Jurkat, Clone E6-1 (cell line): ENCODE measurements at places on chromosomes 7 and 10.

GRCh38 chr7:87596136-87596535, 4.5 kb downstream of the ABCB1 start:
- DNase-seq = no peak

- DNase-seq = no peak
These were observed 102.6 kb downstream of the PARP12 start for GRCh38 chr7:139960157-139960556.

DNA sequence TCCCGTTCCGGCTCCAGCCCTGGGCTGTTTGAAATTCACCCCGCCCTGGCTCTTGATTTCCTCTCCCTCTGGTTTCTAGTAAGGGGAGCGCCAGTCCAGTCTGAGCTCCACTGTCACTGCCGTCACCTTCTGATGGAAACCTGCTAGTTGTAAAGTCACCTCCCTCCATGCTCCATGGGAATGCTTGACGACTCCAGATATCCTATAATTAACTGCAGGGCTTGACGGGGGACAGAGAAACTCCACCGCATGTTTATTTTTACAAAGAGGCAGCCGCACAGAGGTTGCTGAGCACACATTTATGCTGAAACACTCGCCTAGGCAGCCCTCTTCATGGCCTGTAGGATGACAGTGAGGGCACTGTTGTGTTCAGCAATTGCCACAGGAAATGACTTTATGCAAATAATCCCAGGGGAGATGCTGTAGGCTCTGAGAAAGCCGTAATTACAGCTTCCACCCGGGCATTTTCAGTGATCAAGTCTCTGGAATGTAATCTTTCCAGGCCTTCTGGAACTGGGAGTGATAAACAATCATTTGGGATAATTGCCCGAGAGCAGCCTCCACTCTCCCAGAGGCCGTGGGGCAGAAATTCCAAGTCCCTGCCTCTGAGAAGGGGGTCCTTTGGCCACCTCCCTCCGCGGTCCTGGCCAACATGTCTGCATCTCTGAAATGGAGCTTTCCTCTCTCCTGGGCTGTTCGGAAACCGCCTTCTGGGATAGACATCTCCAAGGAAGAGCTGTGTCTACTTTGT, 300.5 kb downstream of the KLF6 start:
- no peak for DNase-seq

GRCh38 chr7:14381936-14382335, 392.5 kb upstream of the ETV1 start:
- DNase-seq = no peak

DNA sequence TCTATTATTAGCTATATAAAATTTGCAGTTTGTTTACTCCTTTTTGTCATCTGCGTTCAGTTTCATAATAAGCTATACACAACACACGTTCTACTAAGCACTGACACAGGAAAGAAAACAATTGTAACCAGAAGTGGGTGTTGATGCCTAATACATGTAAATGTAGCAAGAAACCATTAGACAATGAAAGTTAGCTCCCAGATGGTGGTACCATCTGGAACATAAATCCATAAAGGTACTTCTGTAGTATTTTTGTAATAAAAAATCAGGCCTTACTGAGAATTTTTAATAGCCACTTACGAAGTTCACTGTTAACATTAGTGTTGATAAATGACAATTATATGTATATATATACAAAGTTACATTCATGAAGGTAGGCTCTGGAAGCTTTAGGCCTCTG, 194.7 kb downstream of the KCND2 start:
- no peak for DNase-seq

GRCh38 chr7:48116043-48116442, 27.0 kb downstream of the UPP1 start:
- no peak for DNase-seq

DNA sequence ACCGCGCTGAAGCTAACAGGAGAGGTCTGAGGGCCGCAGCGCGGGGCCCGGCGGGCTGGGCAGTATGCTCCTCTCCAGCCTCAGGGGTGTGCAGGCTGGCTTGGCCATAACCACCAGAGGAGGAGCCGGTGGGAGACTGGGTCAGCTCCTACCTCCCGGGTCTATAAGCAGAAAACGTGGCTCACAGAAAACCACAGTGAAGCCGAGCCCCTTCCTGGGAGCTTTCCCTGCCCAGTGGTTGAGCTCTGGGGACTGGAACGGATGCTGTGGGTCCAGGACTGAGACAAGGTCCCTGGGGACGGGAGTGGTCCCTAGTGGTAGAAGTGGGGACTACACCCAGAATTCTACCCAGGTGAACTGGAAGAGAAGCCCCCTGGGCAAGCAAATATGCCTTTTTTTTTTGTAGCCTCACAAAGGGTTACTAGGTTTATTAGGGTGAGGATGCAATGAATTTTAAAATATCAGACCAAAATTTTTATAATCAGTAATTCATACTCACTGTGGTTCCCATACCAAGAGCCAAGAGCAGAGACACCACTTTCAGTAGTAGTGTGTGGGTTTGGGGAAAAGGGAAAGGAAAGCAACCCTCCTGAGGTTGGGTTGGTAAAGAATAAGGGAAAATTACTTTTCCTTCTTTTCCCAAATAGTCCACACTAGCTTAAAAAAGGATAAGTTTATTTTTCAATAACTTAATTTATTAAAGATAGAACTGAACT, 67.9 kb upstream of the PRKCQ start:
- peak; percentile 65 for DNase-seq

DNA sequence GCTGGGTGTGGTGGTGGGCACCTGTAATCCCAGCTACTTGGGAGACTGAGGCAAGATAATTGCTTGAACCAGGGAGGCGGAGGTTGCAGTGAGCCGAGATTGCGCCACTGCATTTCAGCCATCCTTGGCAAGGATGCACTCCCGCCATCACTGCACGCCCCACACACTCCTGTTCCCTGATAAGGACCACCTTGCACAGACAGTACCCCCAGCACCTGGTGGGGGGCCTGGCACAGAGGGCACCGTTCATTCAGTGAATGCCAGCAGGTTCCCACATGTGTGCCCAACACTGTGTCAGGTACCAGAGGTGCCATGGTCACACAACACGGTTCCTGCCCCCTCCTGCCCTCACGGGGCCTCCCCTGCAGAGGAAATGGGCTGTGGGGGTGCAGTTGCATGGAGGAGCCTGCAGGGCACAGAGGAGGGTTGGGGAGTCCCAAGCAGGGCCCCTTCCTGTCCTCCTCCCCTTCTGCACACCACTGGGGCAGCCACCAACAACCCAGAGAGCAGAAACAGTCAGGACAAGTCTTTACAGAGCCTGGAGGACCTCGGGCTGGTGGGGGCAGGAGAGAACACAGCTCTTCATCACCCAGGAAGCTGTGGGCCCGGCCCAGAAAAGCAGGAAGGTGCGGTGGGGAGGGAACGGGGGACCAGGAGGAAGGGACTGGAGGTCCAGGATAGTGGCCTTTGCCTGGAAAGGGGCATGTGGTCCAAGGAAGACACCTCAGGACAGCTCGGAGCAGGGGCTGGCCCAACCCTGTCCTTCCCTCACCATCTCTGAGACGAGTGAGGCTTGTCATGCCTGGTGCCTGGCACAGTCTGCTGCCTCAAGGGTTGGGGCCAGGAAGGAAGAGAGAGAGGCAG, 7.1 kb downstream of the CRYGN start:
- DNase-seq = peak; percentile 55

DNA sequence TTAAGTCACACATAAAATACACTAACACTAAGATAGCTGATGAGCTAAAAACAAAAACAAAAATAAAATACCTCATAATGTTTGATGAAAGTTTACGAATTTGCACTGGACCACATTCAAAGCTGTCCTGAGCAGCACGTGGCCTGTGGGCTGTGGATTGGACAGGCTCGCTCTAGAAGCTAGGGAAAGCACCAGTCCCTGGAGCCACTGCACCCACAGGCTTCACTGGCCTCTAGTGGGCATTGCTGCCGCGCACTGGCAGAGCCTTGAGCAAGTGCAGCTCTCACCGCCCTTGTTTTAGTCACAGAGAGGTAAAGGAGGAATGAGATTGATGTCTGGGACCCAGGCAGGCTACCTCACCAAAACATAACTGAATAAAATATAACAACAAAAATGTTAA, 67.6 kb downstream of the PAX2 start:
- no peak for DNase-seq

- DNase-seq = no peak
These were observed 121.5 kb downstream of the SEMA3D start for GRCh38 chr7:85065306-85065705.

DNA sequence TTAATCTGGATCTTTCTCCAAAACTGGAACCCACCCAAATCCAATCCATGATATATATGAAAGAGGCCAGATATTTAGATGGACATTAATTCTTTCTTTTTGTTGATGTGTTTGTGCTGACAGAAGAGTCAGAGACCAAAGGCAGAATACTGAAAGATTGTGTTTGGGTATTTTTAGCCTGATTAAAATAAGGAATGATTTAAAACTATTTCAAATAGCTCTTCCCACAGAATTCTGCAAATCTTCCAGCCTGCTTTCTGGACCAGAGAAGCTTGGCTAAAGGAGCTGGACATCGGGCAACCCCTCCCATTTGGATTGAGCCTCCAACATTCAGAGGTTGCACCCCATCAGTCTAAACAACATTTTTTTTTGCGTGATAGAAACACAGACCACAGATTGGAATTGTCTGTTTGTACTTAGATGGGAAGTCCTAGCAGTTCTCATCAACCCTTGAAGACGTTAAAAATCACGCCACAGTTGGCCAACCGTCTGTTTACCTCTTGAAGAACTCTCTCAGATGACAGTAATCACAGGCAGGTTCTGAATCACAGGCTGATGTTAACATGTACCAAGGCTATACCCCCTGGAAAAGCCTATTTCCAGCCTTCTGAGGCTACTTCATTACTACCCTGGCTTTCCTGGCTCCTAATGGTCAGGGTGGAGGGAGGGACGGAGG, 155.2 kb upstream of the NRP1 start:
- no peak for DNase-seq

GRCh38 chr7:100546926-100547800, 8.2 kb downstream of the AGFG2 start:
- no peak for DNase-seq
